ENCODE measurements at places on chromosomes 16 and 17.

- no peak for DNase-seq
These were observed 27.5 kb downstream of the AXIN2 start for GRCh38 chr17:65533852-65534457.

DNA sequence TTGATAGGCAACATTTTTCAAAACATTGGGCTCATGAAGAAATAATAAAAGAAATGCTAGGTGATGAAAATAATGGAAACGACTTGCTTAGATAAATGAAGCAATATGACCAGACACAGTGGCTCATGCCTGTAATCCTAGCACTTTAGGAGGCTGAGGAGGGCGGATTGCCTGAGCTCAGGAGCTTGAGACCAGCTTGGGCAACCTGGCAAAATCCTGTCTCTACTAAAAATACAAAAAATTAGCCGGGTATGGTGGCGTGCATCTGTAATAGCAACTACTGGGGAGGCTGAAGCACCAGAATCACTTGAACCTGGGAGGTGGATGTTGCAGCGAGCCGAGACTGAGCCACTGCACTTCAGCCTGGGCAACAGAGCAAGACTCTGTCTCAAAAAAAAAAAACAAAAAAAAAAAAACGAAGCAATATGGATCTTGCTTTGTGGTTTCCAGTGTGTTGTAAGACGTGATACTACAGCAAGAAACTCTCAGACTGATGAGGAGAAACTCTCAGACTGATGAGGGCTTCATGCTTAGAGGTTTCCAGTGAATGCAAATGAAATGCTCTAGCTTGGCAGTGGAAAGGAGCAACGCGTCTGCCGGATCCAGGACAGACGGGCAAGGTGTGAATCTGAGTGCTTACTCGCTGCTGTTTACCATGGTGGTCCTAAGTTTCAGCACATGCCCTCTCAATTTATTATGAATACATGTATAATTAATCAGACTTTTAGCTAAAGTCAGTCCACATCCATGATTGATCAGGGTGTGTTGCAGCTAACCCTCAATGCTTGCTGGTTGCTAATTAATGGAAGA, 11.5 kb upstream of the IGF2BP1 start:
- no peak for DNase-seq

DNA sequence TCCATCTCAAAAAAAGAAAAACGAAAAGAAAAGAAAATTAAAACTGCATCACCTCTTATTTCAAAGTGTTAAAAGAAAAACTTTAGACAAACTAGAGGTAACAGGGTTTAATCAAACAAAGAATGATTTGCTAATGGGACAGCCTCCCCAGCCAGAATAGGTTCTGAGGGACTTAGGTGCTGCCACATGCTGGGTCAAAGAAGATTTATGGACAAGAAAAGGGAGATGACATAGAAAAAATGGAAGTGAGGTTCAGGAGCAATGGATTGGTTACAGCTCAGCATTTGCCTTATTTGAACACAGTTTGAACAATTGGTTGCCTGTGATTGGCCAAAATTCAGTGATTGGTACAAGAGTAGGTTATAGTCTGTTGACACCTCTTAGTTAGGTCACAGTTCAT, 21.1 kb downstream of the TMC5 start:
- DNase-seq, result no peak

DNA sequence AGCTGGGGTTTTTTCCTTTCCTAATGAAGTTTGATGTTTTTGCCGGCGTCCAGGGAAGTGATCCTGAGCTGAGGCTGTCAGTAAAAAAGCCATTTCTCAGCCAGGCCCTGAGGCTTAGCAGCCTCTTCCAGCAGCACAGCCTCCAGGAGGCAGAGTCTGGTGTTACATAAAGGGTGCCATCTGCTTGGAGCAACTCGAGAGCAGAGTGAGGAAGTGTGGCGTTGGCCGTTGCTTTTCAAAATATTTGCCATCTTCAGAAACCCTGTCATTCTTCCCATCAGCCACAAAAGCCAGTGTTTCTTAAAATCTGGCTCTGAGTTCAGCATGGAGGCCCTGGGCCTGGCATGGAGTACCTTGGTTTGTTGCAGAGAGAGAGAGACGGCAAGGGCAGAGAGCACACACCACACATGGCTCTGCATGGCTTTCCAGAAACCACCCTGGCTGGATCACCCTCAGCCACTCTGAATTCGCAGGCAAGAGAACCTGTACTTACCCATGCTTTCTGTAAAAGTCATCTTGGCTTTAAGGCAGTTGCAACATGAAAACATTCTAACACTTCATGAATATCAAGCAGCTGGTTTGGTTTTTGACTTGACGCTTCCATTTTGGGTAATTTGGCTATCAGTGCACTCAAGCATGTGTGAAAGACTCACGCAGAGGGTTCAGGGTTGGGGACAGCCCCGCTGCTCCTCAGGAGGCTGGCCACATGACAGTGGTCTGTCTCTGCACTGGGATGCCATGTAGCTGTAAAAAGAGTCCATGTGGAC, 21.0 kb downstream of the PMM2 start:
- no peak for DNase-seq

GRCh38 chr17:3667366-3668278, 756 bp downstream of the TAX1BP3 start:
- no peak for DNase-seq

- no peak for DNase-seq
These were observed 1.3 kb downstream of the TLCD3A start for GRCh38 chr17:733743-734142.

GRCh38 chr16:30659507-30660423, 1.5 kb downstream of the FBRS start:
- DNase-seq, result peak; percentile 28

- DNase-seq, result no peak
These were observed 896 bp upstream of the MYLK3 start for GRCh38 chr16:46748775-46749705.

GRCh38 chr16:30680326-30680725, 18.6 kb upstream of the SRCAP start:
- no peak for DNase-seq

GRCh38 chr16:22635801-22636200, 125.1 kb downstream of the NPIPB5 start:
- DNase-seq, result no peak

DNA sequence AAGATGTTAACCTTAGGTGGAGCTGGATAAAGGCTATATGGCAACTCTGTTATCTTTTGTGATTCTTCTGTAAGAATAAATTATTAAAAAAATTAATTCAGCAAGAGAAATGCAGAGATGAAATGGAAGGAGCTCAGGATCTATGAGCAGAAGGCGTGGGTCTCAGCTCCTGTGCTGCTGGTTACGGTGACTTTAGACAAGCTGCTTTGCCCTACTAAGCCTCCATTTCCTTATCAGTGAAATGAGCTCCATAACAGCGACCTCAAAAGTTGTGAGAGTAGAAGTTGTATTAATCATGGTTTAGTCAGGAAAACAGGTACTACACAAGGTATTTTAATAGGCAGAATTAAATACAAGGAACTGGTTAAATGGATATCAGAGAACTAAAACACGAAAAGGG, 48.2 kb upstream of the FOXJ1 start:
- no peak for DNase-seq

GRCh38 chr17:74750327-74751069, 2.1 kb downstream of the NHERF1 start:
- DNase-seq, result no peak

DNA sequence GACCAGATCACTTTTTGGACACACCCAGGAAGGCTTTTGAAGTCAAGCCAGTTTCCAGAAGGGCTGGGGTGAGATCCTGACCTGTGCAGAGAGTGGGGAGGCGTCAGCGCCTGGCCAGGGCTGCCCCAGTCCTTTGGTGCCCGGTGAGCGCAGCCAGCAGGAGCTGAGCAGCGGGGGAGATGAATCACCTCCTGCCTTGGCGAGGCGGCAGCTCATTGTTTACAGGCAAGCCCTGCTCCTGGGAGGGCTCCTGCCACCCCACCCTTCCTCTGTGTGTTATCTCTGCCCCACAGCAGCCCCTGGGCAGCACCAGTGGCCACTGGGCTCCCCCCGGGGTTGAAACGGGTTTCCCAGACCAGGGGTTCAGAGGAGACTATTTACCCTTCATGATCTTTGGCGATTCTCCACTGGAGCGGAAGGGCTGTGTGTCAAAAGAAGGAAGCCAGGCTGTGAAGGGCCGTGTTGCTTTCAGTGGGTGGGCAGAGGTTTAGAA, 14.1 kb upstream of the ITGB4 start:
- no peak for DNase-seq

DNA sequence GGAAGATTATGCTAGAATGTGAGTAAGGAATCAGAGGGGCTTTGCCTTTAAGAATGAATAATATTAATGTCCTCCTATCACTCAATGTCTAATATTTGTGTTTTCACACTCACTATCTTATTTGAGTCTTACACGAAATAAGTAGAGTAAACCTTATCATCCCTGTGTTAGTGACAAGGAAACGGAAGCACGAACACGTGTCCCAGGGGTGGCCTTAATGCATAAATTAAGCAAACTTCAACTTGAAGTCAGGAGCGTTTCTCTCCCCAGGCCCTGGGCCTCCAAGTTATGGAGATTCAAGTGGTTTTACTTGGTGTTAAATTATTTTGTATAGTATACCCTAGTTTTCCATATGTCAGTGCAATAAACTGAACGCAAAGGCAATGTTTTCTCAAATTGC, 96.0 kb downstream of the WDR59 start:
- no peak for DNase-seq

DNA sequence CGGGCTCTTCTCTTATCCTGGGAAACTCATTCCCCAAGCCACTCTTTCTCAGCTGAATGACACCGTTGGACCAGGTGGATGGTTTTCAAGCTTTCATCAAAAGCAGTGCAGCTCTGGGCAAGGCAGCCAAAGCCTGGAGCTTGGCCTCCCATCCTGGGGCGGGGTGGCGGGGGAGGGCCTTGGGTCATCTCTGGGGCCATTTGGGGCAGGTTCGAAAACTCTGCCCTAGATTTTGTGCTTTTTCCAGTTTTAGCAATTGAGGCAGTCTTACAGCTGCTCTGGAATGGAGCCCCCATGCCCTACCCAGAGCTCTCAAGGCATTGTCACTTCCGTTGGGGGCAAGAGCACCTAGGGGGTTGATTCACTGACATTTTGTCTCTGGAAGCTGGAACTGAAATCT, 9.1 kb downstream of the MPRIP start:
- DNase-seq, result no peak

- DNase-seq, result no peak
These were observed 485 bp upstream of the GDPD3 start for GRCh38 chr16:30113711-30114333.

DNA sequence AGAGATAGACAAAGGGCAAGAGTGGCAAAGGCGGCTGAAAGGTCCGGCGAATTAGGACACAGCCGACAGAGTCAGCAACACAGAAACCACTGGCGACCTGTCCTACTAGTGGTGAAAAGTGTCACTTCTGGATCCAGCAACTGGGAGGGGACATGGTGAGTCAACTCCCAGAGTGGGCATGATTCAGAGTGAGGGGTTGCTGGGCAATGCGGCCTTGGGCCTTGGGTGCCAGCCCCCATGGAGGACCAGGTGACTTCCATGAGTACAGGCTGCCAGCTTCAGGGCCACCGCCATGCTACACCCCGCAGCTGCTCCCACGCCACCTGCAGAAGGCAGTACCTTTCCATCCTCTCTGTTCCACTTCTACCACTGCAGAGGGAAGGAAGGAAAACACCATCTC, 110.6 kb downstream of the ZFHX3 start:
- DNase-seq, result no peak

DNA sequence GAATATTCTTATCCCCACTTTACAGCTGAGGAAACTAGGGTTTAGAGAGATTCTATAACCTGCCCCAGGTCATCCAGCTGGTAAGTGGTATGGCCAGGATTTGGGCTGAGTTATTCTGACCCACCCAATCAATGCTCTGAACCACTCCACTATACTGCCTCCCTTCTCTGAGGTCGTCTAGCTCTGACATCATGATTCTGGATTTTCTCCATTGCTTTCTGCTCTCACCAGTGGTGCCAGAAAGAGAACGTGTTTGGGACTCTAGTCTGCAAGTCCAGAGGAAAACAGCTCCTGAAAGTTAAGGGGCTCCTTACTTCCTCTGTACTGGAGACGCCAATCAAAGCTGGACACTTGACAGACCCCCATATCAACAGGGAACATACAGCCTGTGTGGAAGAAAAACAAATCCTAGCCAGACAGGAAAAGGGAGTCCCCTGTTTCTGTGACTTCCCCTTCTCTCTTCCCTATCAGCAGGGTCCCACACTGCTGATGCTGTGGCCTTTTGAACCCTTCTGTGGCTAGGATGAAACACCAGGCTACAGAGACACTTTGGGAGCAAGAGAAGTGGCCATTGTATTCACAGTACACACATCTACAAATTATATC, 6.0 kb upstream of the EZH1 start:
- no peak for DNase-seq

GRCh38 chr17:83177611-83178532, 98.5 kb downstream of the METRNL start:
- DNase-seq, result no peak

- no peak for DNase-seq
These were observed 86.8 kb downstream of the USP32 start for GRCh38 chr17:60305141-60305540.

GRCh38 chr16:71249399-71249798, 18.9 kb upstream of the HYDIN start:
- no peak for DNase-seq

DNA sequence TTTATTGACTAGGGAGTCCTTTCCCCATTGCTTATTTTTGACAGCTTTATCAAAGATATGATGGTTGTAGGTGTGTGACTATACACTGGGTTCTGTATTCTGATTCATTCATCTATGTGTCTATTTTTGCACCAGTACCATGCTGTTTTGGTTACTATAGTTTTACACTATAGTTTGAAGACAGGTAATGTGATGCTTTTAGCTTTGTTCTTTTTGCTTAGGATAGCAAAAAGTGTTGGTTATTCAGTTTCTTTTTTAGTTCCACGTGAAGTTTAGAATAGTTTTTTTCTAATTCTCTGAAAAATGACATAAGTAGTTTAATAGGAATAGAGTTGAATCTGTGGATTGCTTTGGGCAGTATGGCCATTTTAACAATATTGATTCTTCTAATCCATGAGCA, 50.1 kb downstream of the NACA2 start:
- DNase-seq, result no peak

DNA sequence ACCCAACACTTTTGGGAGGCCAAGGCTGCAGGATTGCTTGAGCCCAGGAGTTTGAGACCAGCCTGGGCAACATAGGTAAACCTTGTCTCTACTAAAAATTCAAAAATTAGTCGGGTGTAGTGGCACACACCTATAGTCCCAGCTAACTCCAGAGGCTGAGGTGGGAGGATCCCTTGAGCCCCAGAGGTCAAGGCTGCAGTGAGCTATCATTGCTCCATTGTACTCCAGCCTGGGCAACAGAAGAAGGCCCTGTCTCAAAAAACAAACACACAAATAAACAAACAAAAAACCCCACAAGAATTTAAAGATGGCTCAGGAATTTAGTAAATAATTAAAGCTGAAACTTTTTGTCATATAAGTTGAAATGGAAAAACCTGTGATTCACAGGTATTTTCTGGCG, 2.3 kb upstream of the TMEM170A start:
- no peak for DNase-seq

- no peak for DNase-seq
These were observed 12.6 kb upstream of the FOXJ1 start for GRCh38 chr17:76153640-76154039.

GRCh38 chr16:67150833-67151396, at the start of gene B3GNT9:
TSS of gene B3GNT9 (minus strand) at chr16:67150998. CDS start at chr16:67150485, 513 bp downstream.
- DNase-seq, result no peak

- no peak for DNase-seq
These were observed 335.6 kb upstream of the ASIC2 start for GRCh38 chr17:33628500-33629346.

GRCh38 chr17:2943981-2944380, 119.4 kb downstream of the OR1D5 start:
- DNase-seq, result no peak
